ENCODE measurements at places on chromosomes 11 and 22.
A peak's percentile ranks its signal among the peaks of the same experiment; 100 is the strongest.

- DNase-seq, result no peak
Measured at GRCh38 chr11:64348383-64349024, 8.5 kb downstream of the CCDC88B start.

DNA sequence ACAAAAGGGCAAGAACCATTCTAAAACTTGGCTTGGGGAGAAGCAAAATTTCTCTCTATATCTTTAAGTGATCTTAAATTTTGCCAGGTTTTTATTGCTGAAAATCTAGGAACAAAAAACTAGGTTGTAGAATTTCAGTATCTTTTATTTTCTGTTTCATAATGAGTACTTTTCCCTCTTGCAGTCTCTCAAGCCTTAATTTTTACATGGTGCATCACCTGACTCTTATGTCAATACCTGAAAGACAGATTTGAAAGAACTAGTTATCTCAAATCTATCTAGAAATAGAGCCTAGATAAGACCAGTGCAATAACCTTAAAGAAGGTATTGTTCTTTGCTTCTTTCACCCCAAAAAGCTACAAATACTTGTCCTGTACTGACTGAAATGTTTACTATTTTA, 122.1 kb downstream of the TRIM44 start:
- DNase-seq, result no peak

DNA sequence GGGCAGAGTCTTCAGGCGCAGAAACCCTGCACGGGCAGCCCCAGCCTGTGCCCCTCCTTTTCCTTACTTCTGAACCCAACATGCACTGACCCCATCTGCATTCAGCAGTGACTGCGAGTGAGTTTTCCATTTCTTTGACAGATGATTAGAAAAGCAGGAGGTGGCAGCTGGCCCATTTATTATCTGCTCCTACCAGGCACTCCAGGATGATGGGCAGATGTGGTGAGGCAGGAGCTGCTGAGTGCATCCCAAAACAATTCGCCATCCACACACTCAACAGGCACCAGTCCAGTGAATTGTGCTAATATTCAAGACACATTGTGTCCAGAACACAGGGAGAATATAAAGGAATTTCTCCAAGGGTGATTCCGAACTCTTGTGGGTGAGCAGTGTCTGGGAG, 208.5 kb downstream of the TENM4 start:
- no peak for DNase-seq

- DNase-seq, result peak; percentile 30
Measured at GRCh38 chr11:73866586-73866996, 10.1 kb downstream of the COA4 start.

DNA sequence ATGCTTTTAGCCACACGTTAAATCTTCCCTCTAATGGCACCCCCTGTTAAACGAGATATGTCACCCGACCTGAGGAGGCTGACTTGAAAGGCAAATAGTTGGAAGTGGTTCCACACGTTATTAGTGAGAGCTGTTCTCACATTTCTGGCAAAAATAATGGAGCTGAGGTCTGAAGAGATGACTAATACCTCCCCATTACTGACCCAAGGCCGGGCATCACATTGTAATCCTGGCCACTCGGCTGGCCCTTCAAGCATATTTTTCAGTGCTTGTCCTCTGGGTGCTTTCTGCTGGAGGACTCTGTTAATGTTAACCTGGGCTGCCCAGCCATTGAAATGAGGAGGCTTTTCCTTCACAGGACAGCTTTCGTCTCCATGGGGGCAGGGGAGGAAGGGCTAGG, 260.0 kb upstream of the CADM1 start:
- no peak for DNase-seq

GRCh38 chr11:75588051-75588481, 26.0 kb downstream of the SERPINH1 start:
- no peak for DNase-seq

Data from left renal pelvis (tissue), 4 donors.